ENCODE measurements at places on chromosomes 7 and 10.
A peak's percentile ranks its signal among the peaks of the same experiment; 100 is the strongest.

- DNase-seq, result no peak
Observed at GRCh38 chr7:157397731-157398691, 61.2 kb downstream of the DNAJB6 start.

- no peak for DNase-seq
Observed at GRCh38 chr10:30705625-30706149, 76.1 kb upstream of the LYZL2 start.

DNA sequence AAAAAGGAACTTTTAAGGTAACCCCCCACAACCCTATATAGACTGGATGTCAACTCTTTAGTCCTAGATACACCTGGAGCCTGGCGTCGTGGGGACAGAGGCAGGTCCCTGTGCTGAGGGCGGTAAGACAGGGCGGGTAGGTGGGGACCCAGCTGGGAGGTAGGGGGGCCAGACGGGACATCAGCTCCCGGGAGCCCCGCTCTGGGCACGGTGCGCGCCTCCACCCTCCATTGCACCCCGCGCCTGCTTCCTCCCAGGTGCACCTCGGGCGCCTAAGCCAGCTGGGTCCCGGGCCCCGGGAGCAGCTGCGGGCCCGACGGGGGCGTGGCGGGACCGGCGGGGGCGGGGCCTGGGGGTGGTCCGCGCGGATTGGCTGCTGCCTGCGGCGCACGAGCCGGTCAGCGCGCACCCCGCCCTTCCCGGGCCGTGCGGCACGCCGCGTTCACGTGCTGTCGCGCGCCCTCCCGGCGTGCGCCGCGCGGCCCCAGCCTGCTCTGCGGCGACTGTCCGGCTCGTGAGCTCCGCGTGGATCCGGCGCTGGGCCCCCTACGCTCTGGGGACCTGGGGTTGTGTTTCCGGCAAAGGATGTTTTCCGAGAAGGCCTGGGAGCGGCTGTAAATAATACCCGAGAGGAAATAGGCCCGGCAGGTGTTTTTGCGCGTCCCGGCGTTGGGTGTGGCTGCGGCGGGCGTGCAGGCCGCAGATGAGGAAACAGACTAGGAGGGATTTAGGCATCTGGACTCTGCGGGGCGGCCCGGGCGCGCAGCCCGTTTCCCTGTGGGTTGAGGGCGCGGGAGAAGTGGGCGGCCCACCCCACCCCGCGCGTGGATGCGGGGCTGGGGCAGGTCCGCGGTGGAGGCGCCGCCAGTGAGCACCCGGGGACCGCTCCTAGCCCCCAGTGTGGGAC lies 39.1 kb upstream of the PFKFB3 start:
- DNase-seq, result peak; percentile 92

GRCh38 chr10:27568196-27569175 lies 64.4 kb downstream of the RAB18 start:
- no peak for DNase-seq

GRCh38 chr7:73830681-73831583 lies at the start of gene CLDN4:
TSS of gene CLDN4 (plus strand) at chr7:73830996. CDS start at chr7:73831202, 206 bp downstream.
- DNase-seq, result no peak

DNA sequence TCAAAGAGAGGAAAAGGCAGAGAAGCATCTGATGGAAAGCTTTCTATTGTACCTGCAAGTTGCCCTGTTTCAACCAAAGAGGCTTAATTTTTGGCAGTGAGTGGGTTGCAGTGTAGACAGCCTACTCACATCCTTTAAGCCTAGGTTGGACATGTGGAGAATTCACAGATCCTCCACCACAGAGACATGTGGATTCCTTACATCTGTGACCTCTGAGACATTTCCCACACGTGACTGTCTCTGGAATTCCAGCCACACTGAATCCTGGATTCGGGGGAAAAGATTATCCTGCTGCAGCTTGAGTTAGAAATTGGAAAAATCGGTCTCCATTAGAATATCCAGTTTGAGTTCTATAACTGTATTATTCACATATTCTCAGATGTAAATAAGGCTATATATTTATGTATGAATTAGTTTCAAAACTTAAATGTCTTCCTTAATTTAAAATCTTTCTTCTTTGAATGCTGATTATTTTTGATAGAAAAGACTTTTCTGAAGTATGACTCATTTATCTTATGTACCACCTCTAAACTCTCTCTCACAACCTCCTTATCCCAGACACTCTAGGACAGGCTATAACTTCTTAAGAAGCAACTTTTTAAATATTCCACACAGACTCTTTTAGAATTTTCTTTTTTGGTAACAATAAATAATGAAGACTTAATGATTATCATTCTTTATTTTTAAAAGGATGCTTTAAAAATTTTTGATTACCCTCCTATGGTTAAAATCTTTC lies 123.3 kb downstream of the TWIST1 start:
- DNase-seq, result no peak

GRCh38 chr10:122632576-122632975 lies 67.1 kb downstream of the C10orf120 start:
- no peak for DNase-seq

DNA sequence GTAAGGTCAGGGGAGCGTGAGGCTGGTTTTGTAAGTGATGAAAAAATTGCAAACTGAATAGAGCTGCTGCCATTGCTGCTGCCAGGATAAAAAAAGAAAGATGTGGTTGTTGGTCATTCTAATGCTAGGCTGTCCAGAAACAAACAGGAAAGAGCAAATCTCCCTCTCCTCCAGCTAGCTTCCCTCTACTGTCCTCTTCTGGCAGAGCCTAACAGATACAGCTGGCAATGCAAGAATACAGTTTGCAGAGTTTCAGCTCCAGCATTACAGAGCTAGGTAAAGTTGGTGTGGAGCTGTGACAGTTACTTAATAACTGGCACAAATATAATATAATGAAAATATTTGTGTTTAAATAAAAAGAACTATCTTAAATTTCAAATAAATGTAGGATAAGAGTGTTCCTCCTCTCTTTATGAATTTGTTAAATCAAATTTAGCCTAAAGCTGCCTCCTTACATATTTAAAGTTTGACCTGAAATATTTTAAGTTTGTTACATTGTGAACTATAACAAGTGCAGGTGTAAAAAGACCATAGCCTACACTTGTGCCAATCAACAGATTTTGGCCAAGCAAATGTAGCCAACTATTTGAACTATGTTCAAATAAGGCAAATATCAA lies 407.7 kb downstream of the SH2D4B start:
- DNase-seq, result no peak

DNA sequence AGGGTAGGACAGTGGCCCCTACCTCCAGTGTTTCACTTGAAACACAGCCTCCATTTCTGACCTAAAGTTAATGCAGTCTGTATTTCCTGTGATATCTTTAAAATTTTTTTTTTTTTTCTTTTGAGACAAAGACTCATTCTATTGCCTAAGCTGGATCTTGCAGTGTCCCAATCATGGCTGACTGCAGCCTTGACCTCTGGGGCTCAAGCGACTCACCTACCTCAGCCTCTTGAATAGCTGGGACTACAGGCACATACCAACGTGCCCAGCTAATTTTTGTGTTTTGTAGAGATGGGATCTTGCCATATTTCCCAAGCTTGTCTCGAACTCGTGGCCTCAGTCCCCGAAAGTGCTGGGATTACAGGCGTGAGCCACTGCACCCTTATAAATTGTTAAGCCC lies 16.7 kb upstream of the MGAM2 start:
- no peak for DNase-seq

GRCh38 chr7:147022056-147022455 lies 905.5 kb downstream of the CNTNAP2 start:
- DNase-seq, result no peak

- DNase-seq, result no peak
Observed at GRCh38 chr10:78445308-78445707, 411.6 kb downstream of the RPS24 start.

- DNase-seq, result no peak
Observed at GRCh38 chr10:111384556-111384955, 307.7 kb downstream of the ADRA2A start.

- DNase-seq, result peak; percentile 38
Observed at GRCh38 chr7:34823650-34824258, 165.7 kb downstream of the NPSR1 start.

DNA sequence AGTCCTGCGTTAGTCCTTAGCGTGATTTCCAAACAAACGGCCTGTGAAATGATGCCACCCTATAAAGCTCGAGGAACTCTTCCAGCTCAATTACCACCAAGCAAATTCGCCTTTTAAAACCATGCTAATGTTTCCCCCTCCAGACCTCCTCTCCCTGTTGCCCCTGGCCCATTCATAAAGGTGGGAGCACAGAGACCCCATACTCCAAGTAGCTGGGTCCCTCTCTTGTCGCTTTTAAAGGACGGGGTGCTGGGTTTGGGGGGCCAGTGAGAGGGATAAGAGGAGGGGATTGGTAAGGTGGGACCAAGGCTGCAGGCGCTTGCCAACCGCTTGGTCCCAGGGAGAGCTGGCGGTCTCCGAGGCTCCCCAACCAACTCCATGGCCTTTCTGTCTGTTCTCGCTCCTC lies 1.2 kb downstream of the HMX2 start:
- DNase-seq, result no peak

DNA sequence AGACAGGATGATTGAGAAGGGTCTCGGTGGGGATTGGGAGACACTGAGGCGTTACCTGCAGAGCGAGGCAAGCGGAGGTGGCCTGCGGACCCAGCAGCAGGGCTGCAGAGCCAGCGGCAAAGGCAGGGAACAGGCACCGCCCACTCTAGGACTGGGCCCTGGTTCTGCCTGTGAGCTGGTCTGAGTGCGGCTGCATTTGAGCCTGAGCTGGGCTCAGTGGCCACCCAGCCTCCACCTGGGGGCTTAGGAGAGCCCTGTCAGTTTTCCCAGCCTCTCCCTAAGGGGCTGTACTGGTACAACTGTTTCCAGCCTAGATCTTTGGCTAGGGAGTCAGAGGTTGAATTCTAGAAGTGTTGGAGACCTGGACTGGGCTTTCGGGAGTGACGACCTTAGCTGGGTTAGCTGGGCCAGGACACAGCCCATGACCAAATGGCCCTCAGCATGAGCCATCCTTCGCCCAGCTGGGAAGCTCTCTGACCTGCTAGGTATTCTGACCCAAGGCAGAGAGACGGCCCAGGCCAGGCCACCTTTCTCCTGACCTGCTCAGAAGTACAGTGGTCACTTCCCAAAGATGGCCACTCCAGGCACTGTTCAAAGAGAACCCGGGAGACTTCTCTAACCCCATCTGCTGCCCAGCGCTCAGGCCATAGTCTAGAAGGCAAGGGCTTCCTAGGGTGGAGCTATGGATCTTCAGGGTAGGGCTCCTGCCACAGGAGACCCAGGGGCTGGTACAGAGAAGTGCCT lies 64.9 kb downstream of the PAX2 start:
- no peak for DNase-seq

DNA sequence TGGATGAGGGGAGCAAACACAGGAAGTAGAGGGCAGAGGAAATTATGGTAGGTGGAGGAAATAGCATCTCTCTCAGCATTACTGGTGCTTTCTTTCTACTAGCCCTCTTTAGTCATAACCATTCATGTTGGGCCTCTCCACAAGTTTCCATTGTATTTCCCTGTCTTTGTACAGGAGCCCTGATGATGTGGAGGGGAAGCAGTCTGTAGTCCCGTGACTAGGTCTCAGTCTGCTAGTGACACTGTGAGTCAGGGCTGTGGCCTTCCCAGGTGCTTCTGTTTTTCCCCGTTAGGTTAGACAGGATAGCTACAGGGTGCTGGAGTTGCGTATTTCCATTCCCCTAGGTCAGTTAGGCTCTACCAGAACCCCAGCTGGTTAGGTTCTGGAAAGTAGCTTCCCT lies 82.9 kb upstream of the NAMPT start:
- DNase-seq, result no peak

DNA sequence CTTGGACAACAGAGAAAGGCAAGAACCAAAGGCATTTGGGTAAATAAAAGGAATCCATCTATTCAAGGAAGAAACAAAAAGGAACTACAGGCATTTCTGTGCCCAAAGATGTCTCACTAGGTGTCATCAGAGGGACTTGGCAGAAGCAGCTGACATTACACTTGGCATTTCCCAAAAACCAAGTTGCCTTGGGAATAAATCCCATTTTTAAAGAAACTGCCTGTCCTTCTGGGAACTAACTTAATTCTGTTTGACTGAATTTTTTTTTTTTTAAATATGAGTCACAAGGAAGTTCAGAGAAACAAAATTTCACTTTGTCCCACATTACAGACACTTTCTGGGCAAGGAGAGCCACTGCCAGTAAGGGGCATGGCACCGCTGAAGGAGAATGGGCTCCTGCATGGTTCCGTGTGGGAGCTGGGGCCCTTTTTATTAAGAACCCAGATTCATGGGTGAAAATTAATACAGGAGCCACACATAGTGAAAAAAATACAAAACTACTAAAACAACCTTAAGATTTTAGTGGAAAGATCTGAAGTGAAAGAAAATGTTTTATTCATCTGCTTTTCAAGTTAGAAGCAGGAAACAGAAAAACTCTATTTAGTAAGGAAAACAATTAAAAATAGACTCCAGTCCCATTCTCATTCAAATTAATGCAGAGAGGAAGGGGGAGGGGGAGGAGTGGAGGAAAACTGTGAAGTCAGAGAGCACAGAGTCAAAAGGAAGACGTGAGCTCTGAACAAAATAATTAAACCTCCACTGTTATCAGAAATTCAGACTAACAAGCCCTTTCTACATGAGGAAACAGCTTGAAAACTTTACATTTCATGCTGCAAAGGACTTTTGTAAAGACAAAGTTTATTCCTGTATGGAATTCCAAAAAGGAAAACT lies 118.4 kb upstream of the PDLIM1 start:
- no peak for DNase-seq

GRCh38 chr10:76337641-76338040 lies 906.2 kb downstream of the LRMDA start:
- DNase-seq, result no peak

DNA sequence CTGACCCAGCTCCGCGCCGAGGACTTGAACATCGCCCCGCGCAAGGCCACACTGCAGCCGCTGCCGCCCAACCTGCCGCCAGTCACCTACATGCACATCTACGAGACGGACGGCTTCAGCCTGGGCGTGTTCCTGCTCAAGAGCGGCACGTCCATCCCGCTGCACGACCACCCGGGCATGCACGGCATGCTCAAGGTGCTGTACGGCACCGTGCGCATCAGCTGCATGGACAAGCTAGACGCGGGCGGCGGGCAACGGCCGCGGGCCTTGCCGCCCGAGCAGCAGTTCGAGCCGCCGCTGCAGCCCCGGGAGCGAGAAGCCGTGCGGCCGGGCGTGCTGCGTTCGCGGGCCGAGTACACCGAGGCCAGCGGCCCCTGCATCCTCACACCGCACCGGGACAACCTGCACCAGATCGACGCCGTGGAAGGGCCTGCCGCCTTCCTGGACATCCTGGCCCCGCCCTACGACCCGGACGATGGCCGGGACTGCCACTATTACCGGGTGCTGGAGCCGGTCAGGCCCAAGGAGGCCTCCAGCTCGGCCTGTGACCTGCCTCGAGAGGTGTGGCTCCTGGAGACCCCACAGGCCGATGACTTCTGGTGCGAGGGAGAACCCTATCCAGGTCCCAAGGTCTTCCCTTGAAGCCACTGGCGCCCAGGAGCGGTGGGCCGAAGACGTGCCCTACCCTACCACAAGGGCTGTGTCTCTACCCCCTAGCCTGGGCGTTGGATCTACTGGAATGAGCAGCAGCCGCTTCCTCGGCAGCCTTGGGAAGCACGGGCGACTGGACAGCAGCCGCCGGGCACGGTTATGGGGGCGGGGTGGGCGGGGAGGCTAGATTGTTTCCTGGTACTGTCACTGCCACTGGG lies 945 bp downstream of the ADO start:
- DNase-seq, result no peak

All from CD4-positive, CD25-positive, alpha-beta regulatory T cell (primary cell).